Omental fat pad (tissue), 4 donors: ENCODE measurements at places on chromosomes 7 and 10. TPM values are rescaled to one million over a fixed set of nuclear protein-coding genes. Genes with fewer than 3 reads are reported as not detected.

Gene OR2A12
- total RNA-seq = not detected

Gene IKZF5
- 5.3 TPM for total RNA-seq

Gene EBLN1
- total RNA-seq = not detected

Gene CLEC5A
- 1.1 TPM for total RNA-seq

Gene INTS15
- 45.1 TPM for total RNA-seq

Gene CAMK2B
- total RNA-seq = not detected

Gene CRHR2
- 0.95 TPM for total RNA-seq

Gene HYAL4
- total RNA-seq = not detected

Gene LBX1
- not detected for total RNA-seq

DNA sequence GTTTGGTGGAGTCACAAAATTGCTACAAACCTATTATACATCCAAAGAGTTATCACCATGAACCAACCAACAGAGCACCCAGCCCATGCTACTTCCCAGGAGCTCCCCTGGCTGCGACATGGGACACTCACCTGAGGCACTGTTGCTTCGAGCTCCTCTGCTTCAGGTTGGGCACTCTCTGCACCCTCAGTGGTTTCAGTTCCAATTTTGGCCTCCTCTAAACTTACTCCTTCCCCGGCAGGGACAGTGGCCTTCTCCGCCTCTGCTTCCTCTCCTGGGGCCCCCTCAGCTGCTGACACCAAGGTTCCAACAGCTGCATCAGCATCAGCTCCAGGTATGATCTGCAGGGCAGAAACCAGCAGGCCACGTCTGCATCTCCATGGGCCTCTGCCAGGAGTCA is 120.4 kb upstream of the TARP start:
- DNase-seq = no peak

GRCh38 chr10:52615756-52616394 is 156.7 kb downstream of the MBL2 start:
- DNase-seq = no peak

DNA sequence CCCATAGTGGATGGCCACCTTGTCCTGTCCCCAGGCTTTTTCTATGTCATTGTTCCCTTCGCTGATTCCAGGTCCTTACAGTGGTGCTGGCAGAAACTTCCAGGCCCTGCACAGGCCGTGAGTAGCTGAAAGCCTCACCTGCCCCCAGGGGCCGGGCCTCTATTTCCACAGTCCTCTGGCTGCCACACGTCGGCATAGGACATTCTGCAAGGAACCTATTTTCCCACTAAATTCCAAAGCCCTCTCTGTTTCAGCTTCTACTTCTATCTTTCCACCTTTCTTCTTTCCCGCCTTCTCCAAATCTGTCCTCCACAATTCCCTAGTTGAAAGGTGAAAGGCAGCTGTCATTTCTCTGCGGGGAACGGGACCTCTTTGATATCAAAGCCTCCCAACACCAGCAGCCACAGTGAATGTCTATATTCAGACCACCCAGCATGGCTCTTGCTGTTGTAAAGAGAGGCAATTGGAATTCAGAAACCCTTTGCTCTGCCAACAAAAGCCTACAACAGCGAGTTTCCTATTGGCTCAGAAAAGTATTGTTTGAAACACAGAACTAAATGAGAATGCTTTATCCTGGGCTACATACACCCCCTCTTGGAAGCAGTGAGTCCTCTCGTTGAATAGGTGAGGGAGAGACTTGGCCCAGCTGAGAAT is 607.7 kb downstream of the GALNT17 start:
- no peak for DNase-seq

DNA sequence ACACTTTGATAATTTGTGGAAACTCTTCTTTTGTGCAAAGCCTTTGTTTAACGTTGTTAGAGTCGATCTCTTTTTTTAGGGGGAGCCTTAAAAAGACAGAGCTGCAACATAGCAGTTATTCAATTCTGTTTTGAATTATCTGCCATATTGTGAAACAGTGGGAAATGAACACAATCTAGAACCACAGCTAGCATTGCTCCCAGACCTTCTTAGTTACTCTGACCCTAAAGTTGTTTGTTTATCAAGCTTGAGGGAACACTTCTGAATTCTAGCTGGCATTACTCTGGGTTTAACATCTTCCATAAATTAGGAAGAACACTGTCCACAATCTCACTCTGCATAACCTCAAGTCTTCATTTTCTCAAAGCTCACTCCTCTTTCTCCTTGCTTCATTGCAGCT is 217.7 kb downstream of the PRKG1 start:
- no peak for DNase-seq

GRCh38 chr10:117318909-117319308 is 56.3 kb downstream of the PDZD8 start:
- no peak for DNase-seq

DNA sequence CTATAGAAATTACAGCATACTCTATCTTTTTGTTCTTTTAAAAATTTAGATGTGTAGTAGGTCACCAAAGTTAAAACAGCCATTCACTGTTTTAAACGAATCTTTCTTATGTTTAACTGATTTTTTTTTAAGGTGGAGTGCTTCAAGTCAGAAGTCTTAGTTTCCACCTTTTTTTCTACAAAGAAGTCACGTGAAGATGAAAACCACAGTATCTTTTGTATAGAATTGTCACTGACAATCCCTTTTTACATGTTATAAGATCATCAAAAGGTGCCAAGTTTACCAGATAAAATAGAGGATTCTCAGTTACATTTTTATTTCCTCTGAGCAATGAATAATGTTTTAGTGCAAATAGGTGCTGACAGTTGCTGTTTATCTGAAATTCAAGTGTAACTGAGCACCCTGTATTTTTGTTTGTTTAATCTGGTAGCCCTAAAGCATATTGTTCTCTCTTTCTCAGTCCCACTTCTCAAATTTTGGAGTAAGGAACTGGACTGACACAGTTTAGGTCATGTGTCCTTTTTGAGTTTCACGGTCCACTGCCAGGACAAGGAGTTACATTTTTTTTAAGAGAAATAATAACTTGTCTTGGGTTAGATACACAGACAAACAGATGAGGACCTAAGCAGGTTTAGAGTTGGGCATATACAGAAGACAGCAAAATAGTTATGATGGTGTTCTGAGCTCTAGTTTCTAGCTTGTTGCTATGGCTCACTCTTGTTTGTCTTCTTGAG is 233.2 kb upstream of the MBL2 start:
- no peak for DNase-seq

GRCh38 chr10:120719333-120719732 is 131.8 kb upstream of the WDR11 start:
- no peak for DNase-seq

DNA sequence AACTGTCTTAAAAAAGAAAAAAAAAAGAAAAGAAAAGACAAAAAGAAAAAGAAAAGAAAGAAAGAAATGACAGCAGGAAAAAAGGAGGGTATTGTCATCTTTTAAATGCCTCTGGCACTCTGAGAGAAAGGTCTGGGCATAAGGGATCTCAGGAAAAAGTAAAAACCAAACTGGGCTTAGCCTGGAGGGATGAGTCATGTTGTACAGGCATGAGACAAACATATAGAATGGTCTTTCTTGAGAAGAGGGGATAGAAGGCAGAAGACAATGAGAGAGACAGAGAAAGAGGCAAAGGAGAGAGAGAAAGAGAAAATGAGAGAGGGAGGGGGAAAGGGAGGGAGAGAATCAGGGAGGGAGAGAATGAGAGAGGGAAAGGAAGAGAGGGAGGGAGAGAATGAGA is 32.3 kb upstream of the KCNMA1 start:
- no peak for DNase-seq

GRCh38 chr7:146119002-146119401 is 2.4 kb downstream of the CNTNAP2 start:
- no peak for DNase-seq

DNA sequence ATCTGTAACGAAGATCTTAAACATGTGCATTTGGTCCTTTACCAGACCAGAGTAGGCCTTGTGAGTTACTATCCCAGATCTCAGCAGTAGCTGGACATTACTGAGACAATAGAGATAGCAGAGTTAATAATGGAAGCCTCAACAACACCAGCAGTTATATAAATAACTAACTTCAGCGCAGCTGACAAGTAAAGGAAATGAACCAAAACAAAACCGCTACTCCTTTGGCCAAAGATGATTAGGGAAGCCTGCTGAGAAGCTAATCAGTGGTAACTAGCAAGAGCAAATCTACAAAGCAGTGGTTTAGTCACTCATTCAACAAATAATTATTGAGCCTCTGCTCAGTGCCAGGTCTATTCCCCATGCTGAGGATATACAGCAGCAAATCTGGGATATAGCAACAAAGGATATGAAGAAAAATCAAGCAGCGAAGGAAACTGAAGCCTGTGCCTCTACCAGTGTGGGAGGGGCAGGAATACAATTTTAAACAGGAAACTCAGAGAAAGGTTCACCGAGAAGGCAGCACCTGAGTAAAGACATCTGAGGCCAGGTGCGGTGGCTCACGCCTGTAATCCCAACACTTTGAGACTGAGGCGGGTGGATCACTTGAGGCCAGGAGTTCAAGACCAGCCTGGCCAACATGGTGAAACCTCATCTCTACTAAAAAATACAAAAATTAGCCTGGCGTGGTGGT is 103.6 kb downstream of the ELMO1 start:
- no peak for DNase-seq

DNA sequence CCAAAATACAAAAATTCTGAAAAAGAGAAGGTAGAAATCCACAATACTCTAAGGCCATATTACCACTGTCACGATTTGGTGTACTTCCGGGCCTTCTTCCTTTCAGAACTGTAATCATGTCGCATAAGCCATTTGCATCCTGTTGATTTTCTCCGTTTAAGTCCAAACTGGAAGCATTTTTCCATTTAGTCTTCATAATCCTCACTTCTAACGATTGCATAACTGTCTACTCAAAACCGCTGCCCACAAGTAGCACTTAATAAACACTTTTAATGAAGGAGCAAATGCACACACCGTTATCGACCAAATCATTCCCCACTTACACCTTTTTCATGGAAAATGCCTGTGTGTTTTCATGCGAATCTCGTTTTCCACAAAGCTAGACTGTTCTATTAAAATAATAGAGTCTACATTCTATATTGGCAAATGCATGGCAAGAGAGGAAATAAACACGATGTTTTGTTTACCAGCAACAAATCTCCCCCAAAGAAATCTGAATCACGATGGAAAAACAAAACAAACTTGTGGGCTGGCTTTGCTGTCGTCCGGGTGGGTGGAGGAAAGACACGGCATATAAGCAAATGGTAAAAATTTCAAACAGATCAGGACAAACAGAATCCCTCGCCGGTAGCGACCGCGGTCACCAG is 1.0 kb downstream of the ATE1 start:
- no peak for DNase-seq

DNA sequence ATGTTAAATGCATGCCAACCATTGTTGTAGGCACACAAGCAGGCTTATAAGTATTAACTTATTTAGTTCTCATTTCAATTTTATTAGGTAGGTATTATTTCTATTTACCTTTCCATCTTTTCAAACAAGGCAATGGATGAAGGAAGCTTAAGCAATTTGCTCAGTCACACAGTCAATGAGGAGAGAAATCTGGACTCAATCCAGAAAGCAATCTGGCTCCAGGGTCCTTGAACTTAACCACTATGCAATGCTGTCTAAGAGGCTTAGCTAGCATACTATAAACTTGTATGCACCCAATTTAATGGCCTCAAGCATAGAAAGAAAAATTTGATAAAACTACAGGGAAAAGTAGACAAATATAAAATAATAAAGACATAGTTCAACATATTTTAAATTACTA is 88.6 kb downstream of the VWDE start:
- DNase-seq = no peak
